ENCODE measurements at places on chromosomes 1 and 21. TPM values are rescaled to one million over a fixed set of nuclear protein-coding genes. Genes with fewer than 3 reads are reported as not detected.

The C1orf210 gene
- total RNA-seq, result not detected

The SGIP1 gene
- total RNA-seq, result 8.8 TPM

The RNF186 gene
- total RNA-seq, result not detected

The NES gene
- 23.9 TPM for total RNA-seq

The FGR gene
- not detected for total RNA-seq

The COL16A1 gene
- total RNA-seq, result 58.5 TPM

The RIPPLY3 gene
- total RNA-seq, result not detected

The NBPF6 gene
- not detected for total RNA-seq

The PCP4 gene
- not detected for total RNA-seq

The SLC44A5 gene
- not detected for total RNA-seq

The LHX8 gene
- total RNA-seq, result not detected

All from subcutaneous preadipocyte (primary cell).